ENCODE measurements at places on chromosomes 4 and X.

DNA sequence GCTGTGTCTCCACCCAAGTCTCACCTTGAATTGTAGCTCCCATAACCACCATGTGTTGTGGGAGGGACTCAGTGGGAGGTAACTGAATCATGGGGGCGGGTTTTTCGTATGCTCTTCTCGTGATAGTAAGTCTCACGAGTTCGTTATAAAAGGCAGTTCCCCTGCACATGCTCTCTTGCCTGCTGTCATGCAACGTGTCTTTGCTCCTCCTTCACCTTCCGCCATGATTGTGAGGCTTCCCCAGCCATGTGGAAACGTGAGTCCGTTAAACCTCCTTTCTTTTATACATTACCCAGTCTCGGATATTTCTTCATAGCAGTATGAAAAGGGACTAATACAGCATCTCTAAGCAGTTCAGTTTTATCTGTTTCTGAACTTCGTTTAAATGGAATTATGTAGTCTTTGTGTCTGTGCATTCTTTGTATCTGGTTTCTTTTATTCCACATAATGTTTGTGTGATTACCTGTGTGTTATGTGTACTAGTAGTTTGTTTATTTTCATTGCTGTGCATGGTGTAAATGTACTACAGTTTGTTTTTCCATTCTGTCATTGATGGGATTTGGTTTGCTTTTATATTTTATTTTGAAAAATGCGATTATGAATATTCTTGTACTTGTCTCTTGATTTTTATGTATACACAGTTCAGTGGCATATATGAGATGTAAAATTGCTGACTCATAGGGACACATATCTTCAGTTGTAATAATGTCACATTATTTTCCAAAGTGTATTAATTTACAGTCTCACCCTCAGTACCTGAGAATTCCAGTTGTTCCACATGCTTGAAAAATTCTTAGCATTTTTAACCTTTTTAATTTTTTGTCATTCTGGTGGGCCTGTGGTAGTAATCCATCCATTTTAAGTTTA is 304.9 kb downstream of the GBA3 start:
- DNase-seq, result no peak

DNA sequence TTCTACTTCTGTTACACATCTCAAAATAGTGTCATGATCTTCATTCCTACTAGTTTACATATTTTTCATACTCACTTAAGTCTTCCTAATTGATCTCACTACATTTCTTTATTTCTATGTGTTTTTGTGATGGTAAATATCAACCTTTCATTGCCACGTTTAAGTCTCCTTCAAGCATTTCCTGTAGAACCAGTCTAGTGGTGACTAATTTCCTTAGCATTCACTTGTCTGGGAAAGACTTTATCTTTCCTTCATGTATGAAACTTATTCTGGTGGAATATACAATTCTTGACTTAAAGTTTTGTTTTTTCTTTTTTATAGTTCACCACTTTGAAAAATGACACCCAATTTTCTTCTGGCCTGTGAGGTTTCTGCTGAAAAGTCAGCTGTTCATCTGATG is 181.4 kb upstream of the NEIL3 start:
- DNase-seq, result no peak

DNA sequence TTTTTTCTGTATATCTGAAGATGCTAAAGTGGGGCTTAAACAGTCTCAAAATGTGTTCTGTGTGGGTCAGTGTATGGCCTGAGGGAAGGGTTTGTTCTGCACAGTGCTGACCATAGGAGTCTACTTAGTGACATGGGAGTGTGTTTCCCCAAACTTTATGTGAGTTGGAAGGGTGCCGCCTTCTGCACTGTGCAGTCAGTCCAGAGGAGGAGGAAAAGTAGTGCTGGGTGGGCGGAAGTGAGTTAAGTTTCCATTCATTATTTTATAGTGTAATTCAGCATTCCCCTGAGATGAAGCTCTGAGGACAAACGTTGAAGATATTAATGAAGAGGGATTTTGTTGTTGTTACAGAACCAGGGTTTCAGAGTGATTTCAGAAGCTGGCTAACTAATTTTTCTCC is 2.9 kb downstream of the CHST7 start:
- no peak for DNase-seq

- DNase-seq, result no peak
Measured at GRCh38 chr4:138890891-138891570, 124.5 kb upstream of the NOCT start.

DNA sequence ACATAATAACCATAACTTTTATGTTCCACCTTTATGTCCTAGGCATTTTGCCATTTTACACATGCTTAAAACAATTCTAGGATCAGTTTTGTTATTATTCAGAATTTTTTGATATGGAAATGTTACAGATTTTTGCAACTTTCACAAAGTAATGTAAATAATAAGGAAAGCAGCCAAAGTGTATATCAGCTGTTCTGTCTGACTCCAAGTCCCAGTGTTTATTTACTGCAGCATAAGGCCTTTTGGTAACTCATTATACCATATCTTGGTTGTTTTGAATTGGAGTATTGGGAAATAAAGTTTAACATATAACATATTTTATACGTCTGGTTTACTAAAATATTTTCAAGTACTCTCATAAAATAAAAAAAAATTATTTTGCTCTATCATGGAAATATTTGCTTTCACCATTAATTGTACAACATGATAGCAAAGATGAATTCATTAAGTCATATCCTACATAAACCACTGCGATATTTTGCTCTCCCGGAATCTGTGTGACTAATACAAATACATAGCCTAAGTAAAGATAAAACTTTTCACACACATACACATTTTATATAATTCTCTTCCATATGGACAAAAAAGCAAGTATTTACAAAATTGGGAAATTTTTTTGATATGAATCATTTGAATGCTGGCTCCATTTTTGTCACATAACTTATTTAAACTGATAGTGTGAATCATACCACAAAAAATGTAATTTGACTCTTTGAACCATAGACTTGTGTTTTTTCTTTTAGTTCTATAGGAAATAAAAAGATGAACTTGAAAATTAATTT is 399.0 kb downstream of the PABPC4L start:
- no peak for DNase-seq

GRCh38 chrX:39577206-39577984 is 520.4 kb downstream of the BCOR start:
- DNase-seq, result no peak

- no peak for DNase-seq
Measured at GRCh38 chrX:103201041-103201440, 13.9 kb upstream of the BEX4 start.

GRCh38 chr4:142331646-142332045 is 514.5 kb downstream of the INPP4B start:
- DNase-seq, result no peak

DNA sequence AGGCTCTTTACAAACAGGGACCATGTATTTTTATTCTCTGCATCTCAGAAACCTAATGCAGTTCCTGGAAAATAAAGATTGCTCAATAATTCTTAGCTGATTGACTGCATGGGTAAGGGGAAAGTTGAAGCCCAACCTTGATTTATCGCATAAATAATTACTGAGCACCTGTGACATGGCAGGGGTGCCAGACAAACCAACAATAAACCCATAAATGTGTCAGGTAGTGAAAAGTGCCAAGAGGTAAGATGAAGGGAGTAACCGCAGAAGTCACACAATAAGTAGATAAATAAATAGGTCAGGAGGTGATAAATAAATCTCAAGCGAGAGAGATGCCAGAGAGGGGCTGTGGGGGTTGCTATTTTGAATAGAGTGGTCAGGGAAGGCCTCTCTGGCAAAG is 20.1 kb upstream of the AP1S2 start:
- no peak for DNase-seq

DNA sequence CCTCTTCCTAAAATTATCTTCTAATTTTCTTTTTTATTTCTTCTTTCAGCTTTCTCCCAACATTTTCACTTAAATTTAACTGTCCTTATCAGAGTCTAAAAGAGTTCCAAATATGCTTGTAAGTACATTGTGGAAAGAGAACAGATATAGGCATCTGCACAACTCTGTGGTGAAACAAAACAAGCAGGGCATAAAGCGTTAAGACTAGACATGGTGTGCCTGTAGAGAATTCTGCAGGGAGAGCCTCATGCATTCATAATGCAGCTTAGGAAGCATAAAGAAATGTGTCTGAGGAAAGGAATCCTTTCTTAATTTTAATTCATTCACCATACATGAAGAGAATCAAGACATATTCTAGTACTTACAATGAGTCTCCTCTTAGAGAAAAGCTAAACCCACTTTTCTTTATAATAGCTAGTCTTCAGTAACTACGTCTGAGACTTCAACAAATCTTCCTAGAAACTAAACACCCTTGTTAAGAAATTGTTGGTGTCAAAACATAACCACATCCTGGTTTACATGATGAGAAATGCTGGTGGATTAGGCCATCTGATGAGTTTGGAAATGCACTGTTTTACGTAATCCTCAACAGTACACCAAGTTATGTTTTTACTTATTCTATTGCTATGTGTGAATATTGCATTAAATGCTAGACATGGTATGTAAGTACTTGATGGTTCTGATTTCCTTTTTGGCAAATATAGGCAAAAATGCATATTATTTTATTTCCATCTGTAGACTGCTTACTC is 307.8 kb upstream of the GIMD1 start:
- no peak for DNase-seq

DNA sequence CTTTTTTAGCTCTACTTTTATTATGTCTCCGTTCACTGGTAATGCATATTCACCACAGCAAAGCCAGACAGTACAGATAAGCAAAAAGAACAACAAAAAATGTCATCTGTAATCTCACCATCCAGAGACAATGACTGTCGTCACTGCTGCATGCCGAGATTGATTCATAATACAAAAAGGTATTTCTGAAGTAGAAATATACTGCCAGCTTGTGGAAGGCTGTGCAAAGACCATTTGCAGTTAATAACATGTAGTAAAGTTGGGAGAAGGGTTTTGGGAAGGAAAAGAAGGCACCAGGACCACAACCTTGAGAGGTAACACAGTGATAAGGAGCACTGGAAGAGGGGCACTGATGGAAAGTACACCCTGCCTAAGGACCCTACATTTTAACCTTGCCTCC is 223.0 kb upstream of the ZIC3 start:
- DNase-seq, result no peak

DNA sequence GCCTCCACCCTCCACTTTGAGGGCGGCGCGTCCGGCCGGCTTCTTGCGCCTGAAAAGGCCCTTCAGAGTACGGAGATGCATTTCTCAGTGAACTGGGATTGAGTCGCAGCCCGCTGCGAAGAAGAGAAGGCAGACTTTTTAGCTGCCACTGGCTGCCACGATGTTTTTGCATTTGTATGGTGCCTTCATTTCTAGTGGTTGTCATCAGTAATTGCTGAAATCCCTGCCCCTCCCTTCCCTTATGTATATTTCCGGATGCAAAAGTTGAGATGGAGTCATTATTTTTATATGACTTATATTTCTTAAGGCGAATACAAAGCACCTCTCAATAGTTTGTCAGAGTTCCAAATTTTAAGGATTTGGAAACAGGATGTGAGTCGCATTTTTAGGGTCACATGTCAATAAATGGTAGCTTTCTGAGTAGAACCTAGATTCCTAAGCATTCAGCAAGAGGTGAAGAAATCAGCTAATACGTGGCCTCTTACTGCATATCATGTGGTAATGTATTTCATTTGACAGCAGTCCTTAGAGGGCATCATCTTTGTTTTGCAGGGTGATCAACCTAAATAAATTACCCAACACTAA is 658 bp downstream of the ATP6AP2 start:
- no peak for DNase-seq

GRCh38 chrX:40570346-40571093 is 10.2 kb upstream of the ATP6AP2 start:
- DNase-seq, result no peak

- peak; percentile 11 for DNase-seq
Measured at GRCh38 chr4:9762823-9763475, 18.5 kb upstream of the DRD5 start.

DNA sequence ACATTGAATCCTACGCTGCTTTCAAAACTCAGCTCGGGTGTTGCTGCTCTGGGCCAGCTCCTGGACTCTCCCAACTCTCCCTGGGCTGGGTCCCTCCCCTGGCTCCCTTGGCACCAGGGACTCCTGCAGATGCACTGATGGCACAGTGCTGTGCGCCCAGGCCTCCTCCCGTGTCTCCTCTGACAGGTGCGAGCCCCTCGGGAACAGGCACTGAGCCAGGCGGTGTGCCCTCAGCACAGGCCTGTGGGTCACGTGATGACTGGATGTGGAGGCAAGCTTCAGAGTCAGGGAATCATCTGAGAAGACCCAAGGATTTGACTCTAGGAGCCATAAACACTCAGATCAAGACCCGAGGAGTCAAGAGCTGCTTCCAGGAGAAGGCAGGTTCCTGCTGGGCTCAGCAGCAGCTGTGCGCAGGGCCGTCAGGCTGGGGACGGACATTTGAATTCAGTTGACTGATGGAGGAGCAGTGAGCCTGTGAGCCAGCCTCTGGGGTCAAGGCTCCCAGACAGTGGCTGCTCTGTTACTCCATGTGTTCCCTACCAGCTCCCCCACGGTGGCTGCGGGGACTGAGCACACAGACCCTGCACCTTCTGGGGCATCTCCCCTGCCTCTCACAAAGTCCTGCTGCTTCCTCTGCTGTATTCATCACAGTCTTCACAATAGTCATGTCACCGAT is 33.0 kb downstream of the NAT8L start:
- no peak for DNase-seq

DNA sequence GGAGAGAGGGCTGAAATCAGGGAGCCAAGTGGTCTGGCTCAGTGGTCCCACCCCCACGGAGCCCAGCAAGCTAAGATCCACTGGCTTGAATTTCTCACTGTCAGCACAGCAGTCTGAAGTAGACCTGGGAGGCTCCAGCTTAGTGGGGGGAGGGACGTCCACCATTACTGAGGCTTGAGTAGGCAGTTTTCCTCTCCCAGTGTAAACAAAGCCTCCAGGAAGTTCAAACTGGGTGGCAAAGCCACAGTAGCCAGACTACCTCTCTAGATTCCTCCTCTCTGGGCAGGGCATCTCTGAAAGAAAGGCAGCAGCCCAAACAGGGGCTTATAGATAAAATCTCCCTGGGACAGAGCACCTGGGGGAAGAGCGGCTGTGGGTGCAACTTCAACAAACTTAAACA is 88.1 kb downstream of the NPFFR2 start:
- DNase-seq, result no peak

DNA sequence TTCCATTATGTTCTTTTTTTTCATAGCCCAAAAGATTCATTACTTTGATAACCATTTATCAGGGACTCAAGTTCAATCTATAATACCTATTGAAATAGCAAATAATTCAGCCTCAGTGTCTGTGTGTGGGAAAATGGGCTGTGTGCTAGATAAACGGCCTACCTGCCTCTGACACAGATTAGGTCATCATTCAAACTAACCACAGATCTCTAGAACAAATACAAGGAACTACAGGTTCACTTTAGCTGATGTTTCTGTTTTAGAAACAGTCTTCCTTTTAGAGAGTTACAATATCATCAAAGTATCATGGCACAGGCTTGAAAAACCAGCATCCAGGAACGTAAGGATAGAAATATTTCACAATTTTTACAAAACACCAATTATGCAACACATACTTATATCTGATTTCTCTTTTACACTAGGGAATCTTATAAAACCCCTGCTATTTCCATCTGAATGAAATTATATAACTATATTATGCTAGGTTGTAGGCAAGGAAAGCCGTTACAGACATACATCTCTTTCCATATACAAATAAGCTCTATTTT is 56.6 kb upstream of the MAB21L2 start:
- DNase-seq, result no peak

GRCh38 chrX:3527166-3527565 is 180.7 kb upstream of the MXRA5 start:
- no peak for DNase-seq

GRCh38 chr4:124727331-124727890 is 14.9 kb upstream of the ANKRD50 start:
- no peak for DNase-seq

All from GOT3 (cell line).